ENCODE measurements at places on chromosomes 12 and 14.

GRCh38 chr14:36097356-36097755, 79.2 kb downstream of the PTCSC3 start:
- no peak for DNase-seq

DNA sequence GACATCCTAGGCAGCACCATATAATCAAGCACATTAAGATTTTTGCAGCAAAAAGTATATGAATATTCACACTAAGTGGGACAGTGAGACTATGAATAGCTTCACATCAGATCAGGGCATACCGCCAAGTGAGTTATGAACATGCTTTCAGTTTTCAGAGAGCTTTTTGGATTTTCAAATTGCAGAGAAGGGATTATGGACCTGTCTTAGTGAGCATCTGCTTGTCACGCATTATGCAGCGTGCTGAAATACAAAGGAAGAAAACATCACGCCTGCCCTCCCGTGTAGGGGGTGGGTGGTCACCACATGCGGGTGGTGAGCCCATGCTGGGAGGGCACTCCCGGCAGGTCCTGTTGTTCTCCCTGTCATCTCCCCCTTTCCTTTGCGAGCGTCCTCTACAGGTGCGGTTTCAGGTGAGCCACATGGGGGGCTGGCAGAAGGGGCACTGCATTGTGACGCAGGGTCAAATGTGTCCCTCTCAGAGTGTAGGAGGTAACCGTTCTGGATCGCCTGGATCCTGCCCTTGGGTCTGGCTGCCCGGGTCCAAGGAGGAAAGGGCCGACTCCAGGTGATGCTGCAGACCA, 42.6 kb downstream of the TRAF3 start:
- no peak for DNase-seq

DNA sequence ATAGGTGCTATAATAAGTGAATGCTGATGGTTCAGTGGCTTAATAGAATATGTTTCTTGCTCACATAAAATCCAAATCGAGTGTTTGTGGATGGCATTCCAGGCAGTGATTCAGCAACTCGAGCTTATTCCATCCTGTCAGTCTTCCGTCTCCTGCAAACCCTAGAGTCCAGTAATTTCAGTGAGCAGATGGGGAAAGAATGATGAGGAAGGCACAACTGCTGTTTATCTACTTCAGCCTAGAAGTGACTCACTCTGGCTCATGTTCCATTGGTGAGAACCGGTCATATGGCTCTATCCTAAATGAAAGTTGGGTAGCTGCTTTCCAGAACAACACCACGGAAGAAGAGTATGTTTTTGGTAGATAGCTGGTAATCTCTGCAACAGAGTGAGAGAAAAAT, 421.8 kb upstream of the PDE3A start:
- DNase-seq: no peak

GRCh38 chr12:18428416-18428815, 167.1 kb downstream of the PIK3C2G start:
- no peak for DNase-seq

- no peak for DNase-seq
Observed at GRCh38 chr14:96717116-96717515, 80.1 kb upstream of the VRK1 start.

GRCh38 chr12:112238441-112238840, 113.1 kb downstream of the TRAFD1 start:
- DNase-seq: no peak

GRCh38 chr12:88206601-88207000, 64.5 kb downstream of the TMTC3 start:
- no peak for DNase-seq

GRCh38 chr12:64670019-64670418, 59.7 kb downstream of the RASSF3 start:
- DNase-seq: no peak

- no peak for DNase-seq
Observed at GRCh38 chr12:15629108-15629507, 160.1 kb downstream of the EPS8 start.

DNA sequence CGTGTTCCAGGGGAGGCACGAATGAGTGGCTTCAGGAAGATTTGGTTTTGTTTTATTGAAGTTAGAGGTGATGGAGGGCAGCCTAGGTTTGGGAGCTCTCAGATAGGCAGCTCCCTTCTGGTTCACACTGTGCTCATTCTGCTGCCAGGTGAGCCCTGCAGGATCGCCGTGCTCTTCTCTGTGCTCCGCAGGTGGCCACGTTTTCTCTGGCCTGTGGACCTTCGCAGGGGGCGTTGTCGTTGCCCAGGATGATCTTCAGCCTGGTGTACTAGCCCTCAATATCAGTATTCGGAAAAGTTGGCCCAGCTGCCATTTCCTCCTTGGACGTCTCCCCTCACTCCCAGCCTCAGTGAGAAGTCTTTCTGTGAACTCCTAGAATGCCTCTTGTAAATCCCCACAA, 69.5 kb downstream of the PELI2 start:
- DNase-seq: no peak

DNA sequence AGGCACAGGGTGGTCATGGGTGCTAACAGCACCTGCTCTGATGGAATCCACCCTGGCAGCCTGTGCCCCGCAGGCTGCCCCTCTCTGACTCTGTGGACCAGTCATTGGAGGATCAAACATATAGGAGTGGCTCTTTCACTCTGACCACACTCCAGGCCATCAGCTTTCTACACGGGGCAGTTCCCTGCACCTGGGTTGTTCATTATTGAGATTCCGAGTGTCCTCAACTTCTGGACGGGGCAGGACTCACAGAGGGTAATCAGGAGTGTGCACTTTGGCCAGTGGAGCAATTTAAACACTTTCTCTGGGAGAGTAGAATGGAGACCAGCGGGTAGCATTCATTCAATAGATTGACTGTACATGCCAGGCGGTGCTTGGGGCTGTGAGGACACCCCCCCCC, 94.8 kb downstream of the NINJ2 start:
- no peak for DNase-seq

DNA sequence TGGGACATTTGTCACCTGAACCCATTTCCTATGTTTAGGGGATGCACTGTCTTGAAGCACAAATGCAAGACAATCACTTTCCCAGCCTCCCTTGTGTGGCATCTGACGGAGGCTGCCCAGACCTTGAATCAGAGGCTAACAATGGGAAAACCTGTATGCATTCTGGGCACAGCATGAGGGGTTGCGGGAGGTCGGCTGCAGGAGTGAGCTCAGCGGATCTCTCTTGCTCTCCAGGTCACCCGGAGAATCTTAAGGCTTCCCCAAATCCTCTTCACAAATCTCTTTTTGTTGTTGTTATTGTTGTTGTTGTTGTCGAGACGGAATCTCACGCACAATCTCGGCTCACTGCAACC, 15.3 kb downstream of the NFKBIA start:
- no peak for DNase-seq

- DNase-seq: peak; percentile 79
Observed at GRCh38 chr14:77032844-77033621, 4.5 kb upstream of the IRF2BPL start.

- DNase-seq: no peak
Observed at GRCh38 chr12:87596636-87597035, 432.6 kb downstream of the C12orf50 start.

DNA sequence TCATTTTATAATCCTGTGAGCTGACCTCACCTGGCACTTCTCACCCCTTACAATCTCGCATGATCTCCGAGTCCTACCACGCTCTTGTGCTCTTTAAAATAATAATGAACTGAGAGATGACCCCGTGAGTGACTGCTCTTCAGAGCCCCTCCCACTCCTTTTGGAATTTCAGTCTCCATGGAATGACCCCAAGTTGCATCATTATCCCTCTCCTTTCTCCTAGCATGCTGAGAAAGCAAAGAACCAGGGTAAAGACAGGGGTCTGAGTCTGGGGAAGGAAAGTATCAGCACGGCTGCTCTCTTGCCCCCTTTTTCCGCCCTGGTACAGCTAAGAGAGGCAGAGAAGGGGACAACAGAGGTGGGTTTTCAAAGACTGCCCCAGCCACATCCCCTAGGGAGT, 178.3 kb upstream of the PLEKHA5 start:
- no peak for DNase-seq

DNA sequence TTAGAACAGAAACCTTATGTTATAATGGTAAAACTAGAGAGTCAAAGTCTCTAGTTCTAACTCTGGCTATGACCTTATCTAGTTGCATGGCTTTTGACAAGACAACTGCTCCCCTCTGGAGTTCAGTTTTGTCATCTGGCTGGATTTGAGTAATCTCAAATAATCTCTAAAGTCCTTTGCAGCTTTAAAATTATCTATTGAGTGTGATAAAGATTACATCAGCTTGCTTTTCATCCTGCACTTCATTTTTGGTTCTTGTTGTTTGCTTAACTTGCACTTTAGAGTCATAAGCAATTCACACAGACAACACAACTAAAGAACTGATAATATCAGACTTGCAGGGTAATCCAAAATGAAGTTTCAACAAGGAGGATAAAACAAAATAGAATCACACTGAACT, 2.3 kb downstream of the AKAP5 start:
- no peak for DNase-seq

DNA sequence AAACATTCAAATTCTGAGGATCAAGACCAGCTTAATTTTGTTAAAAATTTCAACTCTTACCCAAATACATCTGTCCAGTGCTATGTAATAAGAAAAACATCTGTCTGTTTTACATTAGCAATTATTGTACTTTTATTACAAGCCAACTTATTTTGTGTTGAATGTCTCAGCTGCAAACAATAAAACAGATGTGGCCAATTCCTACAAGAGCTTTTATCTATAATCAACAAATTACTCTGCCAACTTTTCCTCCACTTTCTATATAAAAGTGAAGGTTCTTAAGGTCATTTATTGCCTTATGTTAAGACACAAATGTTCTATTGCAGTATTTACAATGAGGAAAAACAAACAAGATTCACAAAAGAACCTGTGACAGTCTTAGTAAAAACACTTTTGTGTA, 72.7 kb downstream of the NOVA1 start:
- no peak for DNase-seq

GRCh38 chr12:62471734-62472133, 5.1 kb downstream of the MON2 start:
- no peak for DNase-seq

- DNase-seq: no peak
Observed at GRCh38 chr12:32558903-32559302, 120.2 kb upstream of the DNM1L start.

DNA sequence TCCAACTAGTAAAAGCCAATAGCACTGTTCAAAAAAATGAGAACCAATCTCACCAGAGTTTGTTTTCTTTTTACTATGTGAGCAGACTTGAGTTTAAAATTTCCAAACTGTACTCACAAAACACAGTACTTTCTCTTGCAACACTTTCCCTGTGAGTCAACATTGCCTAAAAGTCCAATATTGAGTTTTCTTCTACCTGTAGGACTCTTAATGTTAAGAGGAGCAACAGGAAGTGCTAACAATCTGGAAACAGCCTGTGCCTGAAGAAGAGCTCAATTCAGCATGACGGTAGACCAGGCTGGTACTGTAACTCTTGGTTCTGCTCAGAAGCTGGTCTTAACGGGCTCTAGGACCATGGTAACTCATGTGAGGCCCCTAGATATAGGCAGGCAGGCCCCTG, 144.3 kb downstream of the MED13L start:
- DNase-seq: no peak

DNA sequence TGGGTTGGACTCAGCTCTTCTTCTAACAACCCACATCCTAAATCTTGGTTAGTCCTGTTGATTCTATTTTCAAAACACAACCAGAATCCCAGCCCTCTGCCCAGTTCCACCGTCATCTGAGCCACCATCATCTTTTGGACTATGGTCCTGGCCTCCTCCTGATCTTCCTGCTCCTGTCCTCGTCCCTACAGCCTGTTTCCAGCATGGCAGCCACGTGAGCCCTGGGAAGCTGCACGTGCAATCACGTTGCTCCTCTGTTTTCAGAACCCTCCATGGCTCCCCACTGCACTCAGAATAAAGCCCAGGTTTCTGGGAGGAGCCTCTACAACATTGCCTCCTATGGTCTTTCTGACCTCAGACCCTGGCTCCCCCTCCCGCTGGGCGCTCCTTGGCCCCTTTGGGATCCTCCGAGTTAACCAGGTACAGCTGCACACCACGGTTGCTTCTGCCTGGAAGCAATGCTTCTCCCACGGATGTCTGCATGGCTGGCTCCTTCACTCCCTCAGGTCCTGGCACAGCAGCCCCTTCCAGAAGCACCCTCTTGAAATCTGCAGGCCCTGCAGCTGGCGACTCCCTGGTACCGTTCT, 44.5 kb downstream of the BEGAIN start:
- DNase-seq: no peak

DNA sequence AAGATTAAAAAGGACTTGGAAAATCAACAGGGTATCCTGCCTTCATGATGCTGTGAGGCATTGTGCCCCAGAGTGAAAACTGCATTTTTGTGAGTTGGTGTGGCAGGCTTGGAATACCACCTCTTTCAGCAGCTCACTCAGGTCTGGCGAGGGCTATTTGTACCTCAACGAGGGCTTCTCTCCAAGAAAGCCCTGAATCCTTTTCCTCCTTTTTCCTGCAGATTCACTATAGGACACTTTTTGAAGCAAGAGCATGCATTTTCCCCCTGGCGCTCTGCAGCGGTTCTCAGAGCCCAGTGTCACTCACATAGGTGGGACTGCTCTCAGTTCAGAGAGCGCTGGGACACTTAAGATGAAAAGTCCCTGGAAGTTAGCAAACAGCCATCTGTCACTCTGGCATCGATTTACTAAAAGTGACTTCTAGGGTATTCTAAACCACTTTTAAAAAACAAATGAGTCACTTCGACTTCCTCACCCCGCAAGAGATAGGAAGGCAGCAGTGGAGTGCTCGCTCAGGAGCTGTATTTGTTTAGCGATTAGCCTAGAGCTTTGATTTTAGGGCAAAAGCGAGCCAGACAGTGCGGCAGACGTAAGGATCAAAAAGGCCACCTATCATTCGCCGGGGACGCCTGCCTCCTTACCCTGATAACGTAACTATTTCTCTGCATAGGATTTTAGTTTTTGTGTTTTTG, 782 bp upstream of the LGR5 start:
- DNase-seq: no peak

DNA sequence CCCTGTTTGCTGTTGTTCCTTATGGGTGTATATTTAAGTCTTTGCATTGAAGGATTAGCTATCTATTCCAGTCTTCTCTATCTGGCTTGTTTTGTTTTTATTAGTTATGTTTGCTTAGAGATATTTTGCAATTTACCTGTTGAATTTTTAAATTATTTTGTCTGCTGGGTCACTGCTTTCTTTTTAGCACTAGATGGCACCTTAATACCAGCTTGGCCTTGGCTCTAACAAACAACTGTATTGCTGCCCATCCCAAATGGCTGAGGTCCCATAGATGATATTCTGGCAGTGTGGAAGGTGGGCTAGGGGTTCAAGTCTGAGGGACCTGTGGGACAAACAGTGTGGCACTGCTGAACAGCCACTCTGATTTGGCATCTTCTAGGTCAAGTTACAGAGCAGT, 144.0 kb upstream of the FBXO33 start:
- no peak for DNase-seq

GRCh38 chr12:76247026-76247646, 101.1 kb downstream of the BBS10 start:
- no peak for DNase-seq
